SJSA1 (cell line): ENCODE measurements at places on chromosomes 12 and 14.

GRCh38 chr12:120376009-120376408 lies 7.0 kb upstream of the MSI1 start:
- no peak for DNase-seq

GRCh38 chr12:122458105-122459035 lies 35.9 kb upstream of the CLIP1 start:
- DNase-seq: no peak

GRCh38 chr14:102057480-102058114 lies 29.2 kb downstream of the HSP90AA1 start:
- DNase-seq: no peak

DNA sequence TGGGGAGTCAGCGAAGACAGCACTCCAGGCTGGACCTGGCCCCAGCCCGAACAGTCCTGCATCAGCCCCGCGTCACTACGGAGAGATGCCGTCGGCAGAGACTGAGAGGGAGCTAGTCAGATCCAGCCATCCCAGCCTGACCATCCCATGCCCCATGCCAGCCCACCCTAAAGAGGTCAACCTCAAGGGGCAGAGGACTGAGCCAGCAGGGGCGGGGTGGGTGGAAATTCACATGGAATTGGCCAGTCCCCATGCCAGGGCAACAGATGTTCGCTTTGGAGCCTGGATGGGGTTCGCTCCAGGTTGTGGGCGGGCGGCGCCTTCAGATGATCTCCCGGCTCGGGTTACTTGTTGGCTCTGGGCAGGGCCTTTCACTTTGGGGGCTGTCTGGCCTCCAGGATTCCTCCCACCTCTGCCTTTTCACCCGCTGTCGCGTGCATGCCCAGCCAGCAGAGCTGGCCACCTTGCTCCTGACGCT lies 154.3 kb downstream of the TSPAN9 start:
- no peak for DNase-seq

- peak; percentile 23 for DNase-seq
Measured at GRCh38 chr12:53791735-53792326, 40.1 kb upstream of the CISTR start.

DNA sequence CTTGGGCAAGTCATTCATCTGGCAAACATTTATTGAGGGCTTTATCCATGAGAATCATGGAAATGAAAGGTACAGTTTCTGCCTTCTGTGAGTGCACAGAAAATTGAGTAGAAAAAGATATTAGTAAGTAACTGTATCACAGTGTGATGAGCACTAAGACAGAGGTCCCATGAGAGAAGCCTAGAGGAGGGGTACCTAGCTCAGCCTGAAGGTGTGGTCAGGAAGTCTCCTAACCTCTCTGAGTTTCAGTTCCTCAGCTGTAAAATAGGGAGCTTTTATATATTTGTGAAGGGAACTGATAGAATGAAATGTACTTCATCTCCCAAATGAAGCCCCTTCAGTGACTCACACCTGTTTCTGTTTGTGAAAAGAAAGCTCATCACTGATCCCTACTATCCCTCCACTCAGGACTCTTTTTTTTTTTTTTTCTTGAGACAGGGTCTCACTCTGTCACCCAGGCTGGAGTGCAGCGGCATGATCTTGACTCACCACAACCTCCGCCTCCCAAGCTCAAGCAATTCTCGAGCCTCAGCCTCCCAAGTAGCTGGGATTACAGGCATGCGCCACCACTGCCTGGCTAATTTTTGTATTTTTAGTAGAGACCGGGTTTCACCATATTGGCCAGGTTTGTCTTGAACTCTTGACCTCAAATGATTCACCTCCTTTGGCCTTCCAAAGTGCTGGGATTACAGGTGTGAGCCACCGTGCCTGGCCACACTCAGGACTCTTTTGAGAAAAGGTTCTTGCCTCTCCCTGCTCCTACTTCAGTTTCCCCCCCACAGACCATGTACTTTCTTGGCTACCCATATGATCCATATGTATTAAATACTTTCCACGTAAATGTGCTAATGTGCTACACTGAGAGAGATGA lies 93.7 kb upstream of the FUT8 start:
- no peak for DNase-seq

DNA sequence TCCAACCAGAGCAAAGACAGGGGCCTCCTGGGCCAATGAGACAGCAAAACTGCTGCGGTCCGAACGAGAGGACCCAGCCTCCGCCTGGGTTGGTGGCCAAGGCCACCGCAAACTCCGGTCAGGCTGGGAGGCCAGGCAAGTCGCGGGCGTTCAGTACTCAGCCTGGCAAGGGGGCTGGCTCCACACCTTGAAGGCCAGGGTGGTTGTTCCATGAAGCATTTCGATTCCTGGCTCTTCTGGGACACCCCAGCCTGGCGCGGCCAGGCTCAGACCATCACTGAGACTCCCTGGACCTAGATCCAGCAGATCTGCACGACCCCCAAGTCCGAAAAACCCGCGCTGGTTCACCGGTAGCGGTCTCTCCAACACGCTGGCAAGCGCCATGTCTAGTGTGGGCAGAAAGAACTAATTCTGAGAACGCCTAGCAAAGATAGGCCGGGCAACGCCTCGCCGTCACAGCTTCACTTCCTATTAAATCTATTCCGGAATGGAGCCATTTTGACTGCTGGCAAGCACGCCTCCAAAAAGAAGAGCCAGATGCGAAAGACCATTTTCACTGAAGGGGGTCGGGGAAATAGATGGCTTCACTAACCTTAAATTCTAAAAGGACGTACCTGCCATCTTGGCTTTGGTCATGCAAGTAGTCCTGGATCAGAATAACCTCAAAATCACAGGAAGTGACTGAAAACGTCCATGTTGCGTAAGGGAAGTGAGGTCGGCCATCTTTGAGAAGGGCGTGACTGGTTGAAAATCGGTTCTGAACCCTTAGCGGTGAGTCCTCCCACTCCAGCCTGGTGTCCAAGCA lies at the start of gene PSMB5:
Gene PSMB5, minus strand, starts transcription at position 403 of the 805 bp plus-strand sequence. Its CDS starts 19 bp downstream, at position 384.
- peak; percentile 95 for DNase-seq

DNA sequence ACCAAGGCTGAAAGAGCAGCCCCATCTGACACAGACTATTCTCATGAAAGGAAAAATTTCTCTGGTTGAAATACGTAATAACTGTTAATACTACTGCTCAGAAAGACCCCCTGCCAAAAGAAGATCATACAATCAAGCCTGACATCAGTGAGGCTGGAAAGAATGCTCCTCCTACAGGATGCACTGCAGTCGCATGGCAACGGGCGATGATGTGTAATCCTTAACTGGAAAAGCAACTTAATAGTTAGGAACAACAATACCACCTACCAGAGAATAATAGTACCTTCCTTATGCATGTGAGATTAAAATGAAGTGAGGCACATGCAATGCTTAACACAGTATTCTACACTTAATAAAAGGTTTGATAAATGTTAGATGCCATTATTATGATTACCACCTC lies 1.2 kb upstream of the GOLGA5 start:
- DNase-seq: no peak

DNA sequence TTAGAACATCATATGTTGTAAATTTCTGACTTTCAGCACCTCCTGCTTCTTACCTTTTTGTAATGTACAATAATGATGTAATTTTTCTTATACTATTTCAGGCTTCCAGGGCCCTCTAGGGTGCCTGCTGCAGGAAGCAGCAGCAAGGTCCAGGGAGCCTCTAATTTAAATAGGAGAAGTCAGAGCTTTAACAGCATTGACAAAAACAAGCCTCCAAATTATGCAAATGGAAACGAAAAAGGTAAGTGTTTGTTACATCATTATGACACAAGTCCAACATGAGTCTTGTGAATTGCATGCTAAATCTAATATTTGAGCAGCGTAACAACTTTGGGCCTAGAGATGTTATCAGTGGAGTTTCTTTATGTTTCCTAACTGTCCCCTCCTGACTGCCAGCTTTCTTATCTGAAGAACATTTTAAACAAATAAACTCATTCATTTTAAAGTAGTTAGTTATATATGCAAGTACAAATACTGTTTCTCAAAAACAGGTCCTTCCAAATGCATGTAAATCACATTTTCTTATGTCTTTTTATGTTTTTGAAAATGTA lies 167.6 kb downstream of the NAV3 start:
- no peak for DNase-seq
